Thoracic aorta (tissue), 2 donors: ENCODE measurements at places on chromosomes 5 and 9.
A peak's percentile ranks its signal among the peaks of the same experiment; 100 is the strongest.

- H3K4me1 ChIP-seq, result peaks cover 28% of the 10 kb centered on the region
- H3K4me3 ChIP-seq, result no peak overlapping the region
- DNase-seq, result no peak
- H3K36me3 ChIP-seq, result no peaks in the 10 kb centered on the region
- H3K27ac ChIP-seq, result no peak overlapping the region
Observed at GRCh38 chr5:671459-672328, 21.5 kb downstream of the TPPP start.

GRCh38 chr9:20048985-20049384 lies 260.1 kb upstream of the SLC24A2 start:
- H3K27me3 ChIP-seq, result no peaks in the 10 kb centered on the region
- no peak overlapping the region for H3K27ac ChIP-seq
- DNase-seq, result no peak
- no peak overlapping the region for H3K4me3 ChIP-seq
- H3K4me1 ChIP-seq, result no peaks in the 10 kb centered on the region

- DNase-seq, result no peak
- no peak overlapping the region for H3K4me3 ChIP-seq
- H3K4me1 ChIP-seq, result peaks cover 3% of the 10 kb centered on the region
- no peaks in the 10 kb centered on the region for H3K27me3 ChIP-seq
Observed at GRCh38 chr5:112684121-112684520, 53.6 kb upstream of the APC start.

GRCh38 chr9:76699971-76700370 lies 64.3 kb upstream of the PCA3 start:
- H3K4me1 ChIP-seq, result peaks cover 37% of the 10 kb centered on the region
- H3K4me3 ChIP-seq, result no peak overlapping the region
- peak overlapping the region; percentile 46 for H3K27ac ChIP-seq
- H3K27me3 ChIP-seq, result no peaks in the 10 kb centered on the region
- peaks cover 14% of the 10 kb centered on the region for H3K36me3 ChIP-seq
- no peak for DNase-seq

- peaks cover 3% of the 10 kb centered on the region for H3K4me1 ChIP-seq
- H3K27me3 ChIP-seq, result peaks cover 6% of the 10 kb centered on the region
- H3K36me3 ChIP-seq, result no peaks in the 10 kb centered on the region
- H3K27ac ChIP-seq, result no peak overlapping the region
- no peak overlapping the region for H3K4me3 ChIP-seq
- DNase-seq, result no peak
Observed at GRCh38 chr5:174755106-174755505, 30.7 kb downstream of the MSX2 start.

- H3K36me3 ChIP-seq, result no peaks in the 10 kb centered on the region
- no peak overlapping the region for H3K27ac ChIP-seq
- no peak for DNase-seq
- peaks cover under 1% of the 10 kb centered on the region for H3K4me1 ChIP-seq
- no peaks in the 10 kb centered on the region for H3K27me3 ChIP-seq
Observed at GRCh38 chr5:14998491-14998890, 126.9 kb upstream of the ANKH start.

GRCh38 chr9:96514108-96514799 lies 64.3 kb downstream of the HABP4 start:
- no peaks in the 10 kb centered on the region for H3K36me3 ChIP-seq
- no peaks in the 10 kb centered on the region for H3K27me3 ChIP-seq
- peak overlapping the region; percentile 76 for H3K27ac ChIP-seq

- no peak overlapping the region for H3K27ac ChIP-seq
- no peaks in the 10 kb centered on the region for H3K36me3 ChIP-seq
- H3K4me3 ChIP-seq, result no peak overlapping the region
Observed at GRCh38 chr5:56565644-56566043, 249.7 kb upstream of the MAP3K1 start.

GRCh38 chr5:60611099-60611740 lies 88.7 kb downstream of the DEPDC1B start:
- no peaks in the 10 kb centered on the region for H3K27me3 ChIP-seq
- no peaks in the 10 kb centered on the region for H3K36me3 ChIP-seq
- no peak overlapping the region for H3K27ac ChIP-seq
- H3K4me3 ChIP-seq, result no peak overlapping the region

- no peak for DNase-seq
- no peaks in the 10 kb centered on the region for H3K36me3 ChIP-seq
- H3K4me1 ChIP-seq, result no peaks in the 10 kb centered on the region
- no peak overlapping the region for H3K27ac ChIP-seq
- H3K27me3 ChIP-seq, result no peaks in the 10 kb centered on the region
Observed at GRCh38 chr5:169408731-169409130, 107.8 kb upstream of the SLIT3 start.

GRCh38 chr9:115461280-115461679 lies 343.3 kb upstream of the TNC start:
- H3K4me3 ChIP-seq, result no peak overlapping the region
- peak overlapping the region; percentile 72 for H3K27ac ChIP-seq
- H3K27me3 ChIP-seq, result no peaks in the 10 kb centered on the region
- DNase-seq, result no peak

GRCh38 chr5:174505621-174506020 lies 218.8 kb upstream of the MSX2 start:
- H3K27ac ChIP-seq, result no peak overlapping the region
- H3K4me1 ChIP-seq, result no peaks in the 10 kb centered on the region
- H3K36me3 ChIP-seq, result no peaks in the 10 kb centered on the region
- no peaks in the 10 kb centered on the region for H3K27me3 ChIP-seq
- DNase-seq, result no peak

GRCh38 chr9:131403493-131403773 lies 9.5 kb downstream of the PRRC2B start:
- H3K27ac ChIP-seq, result peak overlapping the region; percentile 78
- H3K27me3 ChIP-seq, result no peaks in the 10 kb centered on the region
- H3K36me3 ChIP-seq, result no peaks in the 10 kb centered on the region

DNA sequence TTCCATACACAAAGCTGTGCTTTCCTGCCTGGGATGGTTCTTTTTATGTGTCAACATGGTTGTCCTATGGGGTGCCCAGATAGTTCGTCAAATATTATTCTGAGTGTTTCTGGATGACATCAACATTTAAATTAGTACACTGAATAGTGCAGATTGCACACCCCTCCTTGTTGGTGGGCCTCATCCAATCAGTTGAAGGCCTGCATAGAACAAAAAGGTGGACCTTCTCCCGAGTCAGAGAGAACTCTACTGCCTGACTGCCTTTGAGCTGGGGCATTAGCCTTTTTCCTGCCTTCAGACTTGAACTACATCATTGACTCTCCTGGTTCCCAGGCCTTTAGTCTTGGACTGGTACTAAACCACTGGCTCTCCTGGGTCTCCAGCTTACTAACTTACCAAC lies 80.4 kb downstream of the SHB start:
- no peak overlapping the region for H3K4me3 ChIP-seq
- no peak for DNase-seq
- no peak overlapping the region for H3K27ac ChIP-seq
- H3K36me3 ChIP-seq, result no peaks in the 10 kb centered on the region
- H3K4me1 ChIP-seq, result peaks cover 9% of the 10 kb centered on the region
- no peaks in the 10 kb centered on the region for H3K27me3 ChIP-seq

- no peak overlapping the region for H3K4me3 ChIP-seq
- no peak overlapping the region for H3K27ac ChIP-seq
- H3K4me1 ChIP-seq, result no peaks in the 10 kb centered on the region
- H3K27me3 ChIP-seq, result no peaks in the 10 kb centered on the region
Observed at GRCh38 chr5:134708301-134708700, 30.0 kb upstream of the CAMLG start.

GRCh38 chr5:81856948-81857928 lies 106.3 kb upstream of the SSBP2 start:
- H3K36me3 ChIP-seq, result no peaks in the 10 kb centered on the region
- H3K27ac ChIP-seq, result peak overlapping the region; percentile 94
- H3K4me1 ChIP-seq, result peaks cover 61% of the 10 kb centered on the region
- H3K27me3 ChIP-seq, result no peaks in the 10 kb centered on the region
- no peak for DNase-seq

GRCh38 chr5:40733879-40734563 lies 21.7 kb downstream of the TTC33 start:
- H3K4me1 ChIP-seq, result peaks cover 26% of the 10 kb centered on the region
- no peaks in the 10 kb centered on the region for H3K27me3 ChIP-seq
- no peak for DNase-seq
- no peak overlapping the region for H3K4me3 ChIP-seq
- no peak overlapping the region for H3K27ac ChIP-seq
- no peaks in the 10 kb centered on the region for H3K36me3 ChIP-seq

GRCh38 chr9:27990524-27990923 lies 417.2 kb upstream of the C9orf72 start:
- H3K4me3 ChIP-seq, result no peak overlapping the region
- no peak for DNase-seq
- no peaks in the 10 kb centered on the region for H3K4me1 ChIP-seq
- H3K27ac ChIP-seq, result no peak overlapping the region

GRCh38 chr9:125890826-125891225 lies 143.7 kb downstream of the PBX3 start:
- no peak overlapping the region for H3K4me3 ChIP-seq
- H3K27me3 ChIP-seq, result no peaks in the 10 kb centered on the region
- H3K4me1 ChIP-seq, result peaks cover 10% of the 10 kb centered on the region
- no peak for DNase-seq
- no peaks in the 10 kb centered on the region for H3K36me3 ChIP-seq

GRCh38 chr9:109351032-109351431 lies 30.2 kb upstream of the EPB41L4B start:
- DNase-seq, result no peak
- no peak overlapping the region for H3K4me3 ChIP-seq
- H3K27me3 ChIP-seq, result no peaks in the 10 kb centered on the region

DNA sequence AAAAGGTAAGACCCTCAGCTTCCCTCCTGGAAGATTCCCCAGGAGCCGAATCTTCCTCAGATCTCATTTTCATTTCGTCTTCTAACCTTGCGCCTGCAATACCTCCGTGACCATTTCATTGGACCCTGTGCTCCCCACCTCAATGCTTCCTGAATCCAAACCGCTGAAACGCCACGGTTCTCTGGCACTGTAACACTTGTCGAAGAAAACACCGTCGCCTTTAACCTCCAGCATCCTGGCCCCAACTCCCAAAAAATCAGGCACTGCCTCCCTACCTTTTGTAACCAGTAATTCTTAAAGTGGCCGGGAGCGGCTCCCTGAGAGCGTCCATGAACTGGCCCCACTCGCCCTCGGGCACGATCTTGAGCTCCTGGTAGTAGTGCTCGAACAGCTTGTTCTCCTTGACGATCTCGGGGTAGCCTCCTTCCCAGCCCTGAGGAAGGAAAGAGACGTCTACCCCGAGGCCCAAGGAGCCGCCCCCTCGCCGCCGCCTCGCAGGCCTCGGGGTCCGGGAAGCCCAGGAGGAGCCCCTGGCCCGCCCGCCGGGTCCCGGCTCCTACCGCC lies 438 bp downstream of the NSUN2 start:
- H3K27me3 ChIP-seq, result no peaks in the 10 kb centered on the region
- H3K27ac ChIP-seq, result peak overlapping the region; percentile 88
- no peak for DNase-seq

GRCh38 chr9:100775912-100776311 lies 198.0 kb downstream of the CAVIN4 start:
- DNase-seq, result no peak
- H3K27ac ChIP-seq, result no peak overlapping the region
- no peaks in the 10 kb centered on the region for H3K4me1 ChIP-seq
- H3K4me3 ChIP-seq, result no peak overlapping the region
- no peaks in the 10 kb centered on the region for H3K27me3 ChIP-seq

DNA sequence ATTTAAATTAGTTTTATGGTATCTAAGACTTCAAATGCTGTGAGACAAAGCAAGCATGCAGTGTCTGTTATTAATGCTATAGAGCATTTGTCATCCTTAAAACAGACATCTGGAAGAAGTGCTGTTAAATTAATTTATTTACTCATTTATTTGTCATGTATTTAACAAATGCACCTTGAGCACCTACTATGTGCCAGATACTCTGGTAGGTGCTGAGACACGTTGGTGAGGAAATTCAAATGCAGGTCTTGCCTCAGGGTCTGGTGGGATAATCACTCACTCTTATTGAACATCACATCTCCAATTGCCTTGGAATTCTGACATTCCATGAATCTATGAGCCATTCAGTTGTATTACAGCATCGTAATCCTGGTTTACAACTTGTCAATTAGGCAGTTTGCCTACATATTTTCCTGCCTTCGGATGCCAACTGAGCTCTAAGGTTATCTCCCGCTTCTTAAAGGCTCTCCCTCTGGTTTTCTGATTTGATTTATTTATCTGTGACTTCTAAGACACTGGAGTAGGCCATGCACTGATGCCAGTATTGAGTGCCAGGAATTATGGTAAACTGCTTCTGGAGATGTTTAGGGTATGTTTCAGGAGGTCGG lies 56.0 kb upstream of the RPS23 start:
- peak overlapping the region; percentile 99 for H3K27ac ChIP-seq
- DNase-seq, result no peak
- H3K4me3 ChIP-seq, result no peak overlapping the region
- H3K36me3 ChIP-seq, result no peaks in the 10 kb centered on the region
- no peaks in the 10 kb centered on the region for H3K27me3 ChIP-seq
- peaks cover 57% of the 10 kb centered on the region for H3K4me1 ChIP-seq

DNA sequence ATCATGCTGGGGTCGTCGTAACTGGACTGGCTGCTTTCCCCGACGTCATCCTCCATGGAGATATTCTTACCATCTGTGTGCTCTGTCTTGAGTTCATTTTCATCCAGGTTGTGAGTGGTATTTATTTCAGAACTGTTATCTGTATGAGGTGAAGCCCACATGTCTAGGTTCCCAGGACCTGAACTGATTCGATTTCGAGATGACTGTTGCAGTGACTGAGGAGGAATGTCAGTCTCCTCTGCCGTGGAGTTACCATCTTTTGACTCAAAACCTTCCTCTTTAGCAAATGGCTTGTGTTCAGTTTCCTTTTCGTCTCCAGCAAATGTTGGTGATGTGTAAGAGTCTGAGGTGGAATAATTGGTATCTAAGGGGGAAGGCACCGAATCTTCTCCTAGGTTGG lies 55.2 kb upstream of the PCA3 start:
- H3K27ac ChIP-seq, result no peak overlapping the region
- DNase-seq, result no peak
- H3K4me1 ChIP-seq, result peaks cover 5% of the 10 kb centered on the region
- H3K27me3 ChIP-seq, result no peaks in the 10 kb centered on the region

DNA sequence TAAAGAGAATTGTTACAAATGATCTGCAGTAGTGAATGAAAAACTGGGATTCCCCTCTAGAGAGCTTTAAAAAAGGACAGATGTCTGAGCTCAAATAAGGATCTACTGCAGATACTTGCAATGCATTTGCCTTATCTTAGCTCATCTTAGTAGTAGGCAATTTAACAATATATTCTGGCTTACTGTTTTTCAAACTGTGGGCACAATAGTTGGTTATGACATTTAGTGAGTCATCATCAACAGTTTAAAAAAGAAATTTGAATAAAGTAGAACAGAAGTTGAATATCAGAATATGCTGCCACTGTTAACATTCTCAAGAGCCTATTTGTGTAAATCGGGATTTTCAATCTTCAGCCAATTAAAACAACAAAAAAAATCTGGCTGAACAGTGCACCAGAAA lies 6.7 kb upstream of the CAST start:
- H3K27me3 ChIP-seq, result no peaks in the 10 kb centered on the region
- no peaks in the 10 kb centered on the region for H3K36me3 ChIP-seq
- no peak for DNase-seq
- peaks cover 8% of the 10 kb centered on the region for H3K4me1 ChIP-seq
- no peak overlapping the region for H3K4me3 ChIP-seq

- H3K4me1 ChIP-seq, result peaks cover 15% of the 10 kb centered on the region
- no peak overlapping the region for H3K4me3 ChIP-seq
- H3K27me3 ChIP-seq, result no peaks in the 10 kb centered on the region
- H3K27ac ChIP-seq, result no peak overlapping the region
- no peaks in the 10 kb centered on the region for H3K36me3 ChIP-seq
- peak; percentile 68 for DNase-seq
Observed at GRCh38 chr9:114112778-114113584, 13.9 kb upstream of the KIF12 start.

GRCh38 chr9:113669522-113670115 lies 206.1 kb downstream of the RGS3 start:
- H3K4me1 ChIP-seq, result peaks cover 7% of the 10 kb centered on the region
- no peaks in the 10 kb centered on the region for H3K36me3 ChIP-seq
- no peak overlapping the region for H3K27ac ChIP-seq
- no peak for DNase-seq
- no peaks in the 10 kb centered on the region for H3K27me3 ChIP-seq
- no peak overlapping the region for H3K4me3 ChIP-seq
